ENCODE measurements at places on chromosomes 11 and 22.

GRCh38 chr22:46451741-46452140 is 85.7 kb downstream of the CELSR1 start:
- DNase-seq = no peak

DNA sequence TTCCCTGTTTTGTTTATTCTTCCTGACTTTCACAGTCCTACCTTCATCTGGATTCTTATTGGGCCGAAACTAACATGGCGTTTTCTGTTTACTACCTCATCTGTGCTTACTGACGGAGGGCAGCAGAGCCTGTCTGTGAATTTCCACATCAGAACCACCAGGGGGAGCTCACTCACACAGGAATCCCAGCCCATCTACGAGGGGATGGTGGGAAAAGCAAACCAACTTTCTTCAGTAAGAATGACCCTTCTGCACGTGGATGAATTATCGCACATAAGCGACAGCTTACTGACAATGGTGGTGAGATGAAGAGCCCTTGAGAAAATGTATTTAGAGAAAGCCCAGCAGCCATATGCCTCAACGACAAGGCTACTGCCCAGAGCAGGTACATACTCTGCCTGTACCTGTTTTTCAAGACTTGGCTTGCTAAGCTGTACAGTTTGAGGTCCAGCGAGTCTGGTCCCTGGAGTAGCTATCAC is 42.5 kb downstream of the LARGE2 start:
- peak; percentile 19 for DNase-seq

DNA sequence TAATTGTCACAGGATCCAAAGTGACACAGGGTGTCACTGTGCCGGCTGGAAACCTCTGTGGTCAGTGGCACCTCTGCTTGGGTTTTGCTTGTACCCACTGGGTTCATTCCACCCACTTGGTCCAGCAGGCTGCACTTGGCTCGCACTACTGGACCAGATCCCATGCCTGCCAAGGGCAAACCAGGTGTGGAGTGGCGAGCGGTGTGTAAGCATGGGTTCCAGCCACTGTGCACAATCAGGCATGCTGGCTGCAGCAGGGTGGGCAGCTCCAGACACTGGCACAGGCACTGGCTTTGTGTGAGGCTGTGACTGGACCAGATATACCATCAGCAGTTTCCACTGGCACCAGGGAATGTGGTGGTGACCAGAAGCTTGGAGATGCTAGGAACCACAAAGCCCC is 261.4 kb downstream of the KCNA4 start:
- DNase-seq = no peak

- DNase-seq = no peak
These were observed 297.7 kb upstream of the CCDC90B start for GRCh38 chr11:83583757-83584366.

DNA sequence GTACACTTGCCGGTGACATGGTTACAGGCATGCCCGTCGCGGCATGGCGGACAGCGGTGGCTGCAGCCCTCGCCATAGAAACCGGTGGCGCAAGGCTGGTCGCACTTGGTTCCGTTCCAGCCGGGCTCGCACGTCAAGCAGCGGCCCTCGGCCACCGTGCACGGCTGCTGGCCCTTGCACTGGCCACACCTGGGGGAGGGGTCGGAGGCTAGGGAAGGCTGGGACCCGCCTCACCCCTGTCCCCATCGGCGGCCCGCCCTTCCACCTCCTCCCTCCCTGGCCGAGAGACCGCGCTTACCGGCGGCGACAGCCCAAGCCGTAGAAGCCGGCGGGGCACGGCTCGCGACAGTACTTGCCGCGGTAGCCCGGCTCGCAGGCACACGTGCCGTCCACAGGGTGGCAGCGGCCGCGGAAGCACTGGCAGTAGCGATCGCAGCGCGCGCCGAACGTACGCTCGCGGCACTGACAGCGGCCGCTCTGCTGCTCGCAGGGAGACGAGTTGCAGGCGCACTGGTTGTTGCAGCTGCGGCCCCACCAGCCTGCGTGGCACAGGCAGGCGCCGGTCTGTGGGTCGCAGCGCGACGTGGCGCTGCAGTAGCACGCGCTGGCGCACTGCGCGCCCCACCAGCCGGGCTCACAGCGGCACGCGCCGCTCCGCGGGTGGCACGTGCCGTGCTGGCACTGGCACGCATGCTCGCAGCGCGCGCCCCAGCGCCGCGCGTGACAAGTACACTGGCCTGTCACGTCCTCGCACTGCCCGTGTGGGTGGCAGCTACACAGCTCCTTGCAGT is 6.7 kb downstream of the SCARF2 start:
- no peak for DNase-seq

- DNase-seq = no peak
These were observed 12.2 kb downstream of the HPS5 start for GRCh38 chr11:18309691-18310090.

DNA sequence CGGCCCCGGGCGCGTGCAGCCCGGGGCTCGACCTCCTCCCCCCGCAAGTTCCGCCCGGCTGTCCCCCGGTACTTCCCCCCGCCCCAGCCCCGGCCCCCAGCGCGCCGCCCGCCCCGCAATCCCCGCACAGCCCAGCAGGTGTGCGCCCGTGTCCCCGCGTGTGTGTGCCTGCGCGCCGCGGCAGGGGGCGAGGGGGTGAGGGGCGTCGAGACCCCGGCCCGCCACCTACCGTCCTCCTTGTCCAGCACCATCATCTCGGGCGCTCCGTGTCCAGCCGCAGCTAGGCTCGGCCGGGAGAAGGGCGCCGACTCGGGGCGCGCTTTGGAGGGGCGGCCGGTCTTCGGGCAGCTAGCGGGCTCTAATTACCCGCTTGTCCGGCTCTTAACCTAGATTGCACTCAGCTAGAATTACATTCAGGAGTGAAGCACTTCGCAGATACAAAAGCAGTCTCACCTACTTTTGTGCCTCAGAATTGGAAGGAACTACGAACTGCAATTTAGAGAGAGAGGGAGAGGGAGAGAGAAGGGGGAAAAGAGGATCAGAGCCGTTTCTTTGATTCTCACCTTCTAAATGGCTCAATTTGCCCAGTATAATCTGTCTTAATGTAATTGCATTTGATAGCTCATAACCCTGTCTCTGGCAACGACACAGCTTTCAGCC is 439 bp downstream of the LMO1 start:
- DNase-seq = peak; percentile 71

All from NCI-H187 (cell line).